ENCODE measurements at places on chromosomes 6 and 20.

- DNase-seq, result no peak
These were observed 6.4 kb downstream of the CCND3 start for GRCh38 chr6:41935193-41935574.

GRCh38 chr6:38404355-38404754 lies 235.4 kb downstream of the BTBD9 start:
- DNase-seq, result no peak

- no peak for DNase-seq
These were observed 84.7 kb downstream of the DLGAP4 start for GRCh38 chr20:36390719-36391415.

DNA sequence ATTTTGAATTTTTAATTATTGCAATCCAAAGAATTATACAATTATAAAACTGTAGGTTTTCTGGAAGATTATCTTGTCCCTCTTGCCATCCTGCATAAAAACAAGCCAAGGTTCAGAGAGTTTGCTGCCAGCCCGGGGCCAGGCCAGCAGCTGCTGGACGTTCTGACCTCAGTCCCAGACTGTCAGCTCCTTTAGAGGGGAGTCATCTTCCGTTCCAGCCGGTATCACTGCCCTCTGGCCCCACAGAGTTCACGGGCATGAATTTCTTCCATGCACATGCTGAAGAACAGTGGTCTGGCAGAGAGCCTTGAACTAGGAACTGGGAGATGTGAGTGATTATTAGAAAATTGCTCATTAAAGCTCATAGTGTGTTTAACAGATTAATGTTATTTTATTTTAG lies 130.4 kb upstream of the QKI start:
- no peak for DNase-seq

GRCh38 chr6:34834789-34835518 lies 43.1 kb downstream of the BLTP3A start:
- DNase-seq, result no peak

DNA sequence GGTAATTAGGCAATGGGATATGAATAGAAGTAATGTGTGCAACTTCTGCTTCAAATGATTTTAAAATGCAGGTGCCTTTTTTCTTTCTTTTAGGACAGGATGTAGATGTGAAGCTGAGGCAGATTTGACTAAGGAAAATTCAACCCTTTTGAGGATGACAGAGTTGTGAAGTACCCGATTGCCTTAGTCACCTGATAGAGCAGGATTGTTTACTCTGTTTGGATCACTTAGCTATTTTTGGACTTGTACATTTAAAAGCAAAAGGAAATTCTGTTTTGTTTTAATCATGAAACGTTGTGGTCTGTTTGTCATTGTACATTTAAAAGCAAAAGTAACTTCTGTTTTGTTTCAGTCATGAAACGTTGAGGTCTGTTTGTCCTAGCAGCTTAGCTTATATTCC lies 143.4 kb downstream of the FAM83B start:
- DNase-seq, result no peak

DNA sequence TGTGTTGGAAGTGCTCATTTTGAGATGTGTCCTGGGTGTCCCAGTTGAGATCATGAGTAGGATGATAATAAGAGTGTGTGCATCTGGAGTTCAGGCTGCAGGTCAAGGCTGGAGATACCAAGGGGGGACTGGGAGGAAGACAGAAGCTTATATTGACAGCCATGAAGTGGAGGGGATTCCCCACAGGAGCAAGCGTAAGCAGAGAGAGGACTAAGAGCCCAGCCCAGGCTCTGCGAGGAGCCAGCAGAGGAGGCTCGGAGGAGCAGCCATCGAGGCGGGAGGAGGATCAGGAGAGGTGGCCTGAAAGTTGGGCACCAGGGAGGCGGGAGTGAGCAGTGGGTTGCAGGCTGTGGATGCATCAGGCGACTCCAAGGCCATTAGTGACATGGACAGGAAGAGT lies 116.2 kb downstream of the SLC24A3 start:
- no peak for DNase-seq

GRCh38 chr20:56433880-56434255 lies 21.8 kb downstream of the CASS4 start:
- no peak for DNase-seq

DNA sequence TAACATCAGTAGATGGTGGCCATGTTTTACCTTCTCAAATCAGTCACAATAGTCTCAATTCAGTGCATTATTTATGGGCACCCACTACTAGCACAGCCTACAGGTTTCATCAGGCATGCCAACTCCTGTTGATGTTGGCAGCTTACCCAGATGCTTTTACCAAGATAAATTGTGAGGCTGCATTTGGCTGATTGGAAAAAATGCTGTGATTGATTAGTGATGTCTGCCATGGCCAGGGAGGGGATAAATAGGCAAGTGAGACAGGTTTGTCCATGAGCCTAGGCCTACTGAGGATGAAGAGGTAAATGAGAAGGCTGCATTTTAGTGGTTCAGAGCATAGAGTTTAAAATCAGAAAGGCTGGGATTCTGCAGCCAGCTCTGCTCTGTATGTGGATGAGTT lies 227.1 kb downstream of the NFATC2 start:
- no peak for DNase-seq

DNA sequence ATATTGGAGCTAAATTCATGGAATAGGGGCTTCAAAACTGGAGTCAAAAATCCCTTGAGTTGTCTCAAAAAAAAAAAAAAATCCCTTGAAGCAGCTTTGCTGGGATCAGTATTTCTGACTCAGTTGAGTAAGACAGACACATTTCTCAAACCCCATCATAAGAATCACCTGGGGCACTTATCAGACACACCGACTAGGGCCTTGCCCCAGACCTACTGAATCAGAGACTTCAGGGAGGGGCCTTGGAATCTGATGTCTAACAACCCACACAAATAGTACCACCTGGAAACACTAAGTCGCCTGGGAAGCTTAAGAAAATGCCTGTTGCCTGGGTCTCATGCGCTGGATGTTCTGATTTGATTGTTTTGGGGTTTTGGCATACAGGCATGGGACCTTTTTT lies 44.9 kb upstream of the RNF144B start:
- DNase-seq, result no peak

DNA sequence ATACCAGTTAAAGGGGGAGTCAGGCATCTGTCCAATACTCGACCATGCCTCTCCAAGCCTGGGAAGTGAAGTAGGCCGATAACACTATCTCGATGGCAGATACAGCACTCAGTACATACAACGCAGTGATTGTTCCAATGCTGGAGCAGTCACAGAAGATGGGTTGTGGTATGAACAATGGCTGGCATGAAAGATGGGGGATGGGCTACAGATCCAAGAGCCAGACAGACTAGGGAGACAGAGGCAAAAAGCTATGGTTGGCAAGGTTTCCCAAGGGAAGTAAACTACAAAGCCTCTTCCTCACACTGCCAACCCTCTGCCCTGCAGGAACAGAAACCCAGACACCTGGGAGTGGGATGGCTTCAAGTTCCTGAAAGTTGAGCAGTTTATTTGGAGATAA lies 19.2 kb downstream of the FKBP1A start:
- no peak for DNase-seq

DNA sequence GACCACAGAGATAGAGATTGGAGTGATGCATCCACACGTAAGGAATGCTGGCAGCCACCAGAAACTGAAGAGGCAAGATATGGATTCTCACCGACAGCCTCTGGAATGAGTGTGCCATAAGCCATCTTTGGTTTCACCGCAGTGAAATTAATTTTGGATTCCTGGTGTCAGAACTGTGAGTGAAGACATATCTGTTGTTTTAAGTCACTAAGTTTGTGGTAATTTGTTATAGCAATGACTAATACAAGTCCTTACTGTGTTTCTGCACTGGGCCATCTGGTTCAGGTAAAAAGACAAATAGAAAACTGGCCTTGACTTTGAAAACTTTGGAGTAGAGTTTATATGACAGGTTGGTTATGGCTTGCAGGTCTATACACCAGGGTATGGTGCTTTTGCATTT lies 261.9 kb downstream of the PHF3 start:
- no peak for DNase-seq

DNA sequence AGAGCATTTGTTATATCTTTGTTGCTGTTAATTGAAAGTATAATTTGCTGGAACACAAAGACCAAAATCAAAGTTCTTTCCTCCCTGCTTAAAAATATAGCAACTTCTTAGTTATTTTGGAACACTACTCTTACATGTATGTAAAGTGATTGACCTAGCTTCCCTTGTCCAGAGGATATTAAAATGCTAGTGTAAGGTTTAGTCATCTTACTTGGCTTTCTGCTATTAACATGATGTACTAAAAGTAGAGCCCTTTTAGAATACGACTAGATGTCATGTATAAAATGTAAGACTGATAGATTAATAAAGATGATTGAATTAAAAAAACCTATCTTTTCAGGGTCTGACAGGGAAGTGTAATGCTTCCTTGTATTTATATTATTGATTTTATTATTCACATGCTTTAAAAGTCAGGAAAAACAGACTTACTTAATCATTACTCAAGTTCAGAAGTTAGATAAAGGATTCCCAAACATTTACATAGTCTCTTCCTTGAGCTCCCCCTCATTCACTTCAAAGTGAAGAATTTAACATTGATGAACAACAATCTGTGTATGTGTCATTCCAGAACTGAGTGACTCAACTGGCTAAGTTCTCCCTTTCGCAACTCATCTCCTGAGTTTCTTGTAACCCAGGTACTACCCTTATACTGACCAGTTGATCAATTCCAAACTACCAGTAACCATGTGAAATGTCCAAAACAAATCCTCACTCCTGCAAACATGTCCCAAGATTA lies 50.9 kb downstream of the BTBD9 start:
- no peak for DNase-seq

GRCh38 chr6:26613689-26614683 lies 17.2 kb downstream of the ABT1 start:
- no peak for DNase-seq

DNA sequence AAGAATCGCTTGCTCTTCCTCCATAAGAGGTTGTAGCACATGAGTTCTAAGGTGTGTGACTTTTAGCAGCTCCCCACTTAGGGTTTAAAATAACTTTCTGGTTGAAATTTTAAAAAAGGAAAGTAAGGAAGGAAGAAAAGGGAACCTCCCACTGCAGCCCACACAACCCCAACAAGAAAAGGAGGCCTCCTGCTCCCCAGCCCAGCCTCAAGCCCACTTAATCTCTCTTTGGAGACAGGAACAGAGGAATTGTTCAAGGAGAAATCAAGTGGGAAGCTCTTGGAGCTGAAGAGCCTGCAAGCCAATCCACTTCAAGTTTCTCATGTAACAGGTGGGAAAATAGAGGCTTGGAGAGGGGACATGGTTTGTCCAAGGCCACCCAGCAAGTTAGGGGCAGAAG lies 39.1 kb upstream of the PREX1 start:
- DNase-seq, result no peak

GRCh38 chr6:4105980-4106536 lies 27.1 kb upstream of the FAM217A start:
- no peak for DNase-seq

GRCh38 chr6:148146717-148147462 lies 195.7 kb upstream of the SASH1 start:
- DNase-seq, result peak; percentile 39

DNA sequence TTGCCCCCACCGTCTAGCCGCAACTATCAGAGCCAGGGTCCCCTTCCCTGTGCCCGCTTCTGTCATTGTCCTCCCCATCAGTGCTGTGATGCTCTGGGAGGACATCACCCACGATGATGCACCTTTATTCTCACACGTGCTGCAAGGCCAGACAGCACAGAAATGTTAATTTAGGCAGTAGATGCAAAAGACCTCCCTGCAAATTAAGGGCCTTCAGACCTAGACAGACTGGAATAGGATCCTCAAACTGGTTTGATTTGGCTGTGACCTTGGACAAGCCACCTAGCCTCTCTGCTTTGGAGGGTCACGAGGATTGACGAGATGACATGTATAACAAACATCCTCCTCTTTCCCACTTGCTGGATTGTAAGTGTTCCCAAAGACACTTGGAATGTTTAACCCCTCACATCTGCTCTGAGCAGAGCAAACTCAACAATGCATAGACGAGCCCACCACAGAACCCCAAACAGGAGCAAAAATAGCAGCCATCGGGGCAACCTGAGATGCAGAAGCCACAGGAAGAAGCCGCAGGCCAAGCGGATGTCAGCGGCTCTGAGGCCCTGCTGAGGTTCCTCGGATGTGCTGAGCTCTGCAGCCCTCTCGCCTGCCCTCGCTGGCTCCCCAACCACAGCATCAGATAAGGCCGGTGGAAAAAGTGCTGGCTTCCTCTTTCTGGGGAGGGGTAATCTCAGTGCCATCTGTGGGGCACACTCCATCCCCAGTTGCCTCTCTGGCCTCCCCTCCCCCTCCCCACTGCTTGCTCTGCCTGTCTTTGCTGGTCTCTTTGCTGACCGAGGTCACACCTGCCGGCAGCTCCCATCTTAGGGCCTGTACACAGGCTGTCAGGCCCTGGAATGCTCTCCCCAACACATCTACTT lies 35.3 kb downstream of the TOX2 start:
- DNase-seq, result peak; percentile 51

- DNase-seq, result no peak
These were observed 60.7 kb downstream of the GRIK2 start for GRCh38 chr6:101454106-101454676.

DNA sequence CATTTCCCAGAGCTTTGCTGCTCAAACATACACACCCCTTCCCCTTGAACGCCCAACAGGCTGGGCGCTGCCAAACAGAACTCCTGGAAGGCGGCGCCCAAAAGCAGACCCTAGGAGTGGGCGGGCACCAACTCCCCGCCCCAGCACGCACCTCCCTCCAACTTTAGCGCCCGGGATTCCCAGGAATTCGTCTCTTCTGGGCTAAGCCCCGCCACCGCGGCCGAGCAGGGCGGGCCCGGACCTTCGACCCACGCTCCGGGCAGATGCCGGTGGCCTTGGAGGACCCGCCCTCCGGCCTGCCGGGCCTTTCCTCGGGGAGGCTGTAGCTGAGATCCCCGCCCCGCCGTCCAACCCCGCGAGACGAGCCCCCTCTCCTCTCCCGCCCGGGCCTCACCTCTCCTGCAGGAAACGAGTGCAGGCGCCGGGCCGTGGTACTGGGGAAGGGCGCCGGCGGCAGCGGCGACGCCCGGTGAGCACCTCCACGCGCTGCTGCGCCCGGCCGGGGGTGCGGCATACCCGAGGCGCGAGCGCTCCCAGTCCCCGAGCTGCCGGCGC lies 659 bp downstream of the MCUR1 start:
- peak; percentile 15 for DNase-seq

DNA sequence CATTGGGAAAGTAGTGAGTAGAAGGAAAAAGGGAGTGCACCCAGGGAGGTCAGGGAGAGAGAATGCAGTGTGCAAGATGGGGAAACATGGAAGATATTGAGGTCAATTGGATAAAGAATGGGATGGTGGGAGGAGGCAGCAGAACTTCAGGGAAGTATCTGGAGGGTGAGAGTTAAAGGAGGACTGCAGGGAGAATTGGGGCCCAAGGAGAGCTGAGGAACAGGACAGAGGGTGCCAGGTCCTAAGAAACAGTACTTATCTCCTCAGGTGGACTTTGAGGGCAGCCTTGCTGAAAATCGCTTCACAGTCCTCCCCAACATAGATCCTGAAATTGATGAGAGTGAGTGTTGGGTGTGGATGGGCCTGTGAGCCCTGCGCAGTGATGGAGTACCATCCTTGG lies 4.2 kb upstream of the SAPCD1 start:
- DNase-seq, result no peak

Measured in stimulated activated CD8-positive, alpha-beta memory T cell treated with anti-CD3 and anti-CD28 coated beads, Interleukin-4, amount 100 ng/mL, for 24 hours (primary cell).